HTR-8/SVneo (cell line): ENCODE measurements at places on chromosomes 2 and 18.

DNA sequence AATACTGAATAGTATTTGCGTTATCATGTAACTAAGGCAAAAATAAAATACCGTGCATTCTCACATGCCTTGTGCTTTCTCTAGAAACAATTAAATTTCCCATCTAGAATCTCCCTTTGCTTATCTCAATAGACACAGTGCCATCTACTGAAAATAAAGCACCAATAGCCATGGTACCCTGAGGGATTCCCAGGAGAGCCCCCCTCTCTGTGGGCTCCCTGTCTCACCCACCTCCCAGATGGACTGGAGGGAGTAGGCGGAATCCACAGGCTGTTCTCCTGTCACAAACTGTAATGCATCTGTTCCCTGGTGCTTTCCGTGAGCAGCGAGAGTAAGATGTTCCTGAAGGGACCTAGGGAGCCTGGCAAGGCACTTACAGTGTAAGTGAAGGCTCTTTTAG, 112.4 kb upstream of the UPP2 start:
- no peak for DNase-seq

GRCh38 chr18:36269157-36269556, 28.4 kb upstream of the FHOD3 start:
- DNase-seq = no peak

DNA sequence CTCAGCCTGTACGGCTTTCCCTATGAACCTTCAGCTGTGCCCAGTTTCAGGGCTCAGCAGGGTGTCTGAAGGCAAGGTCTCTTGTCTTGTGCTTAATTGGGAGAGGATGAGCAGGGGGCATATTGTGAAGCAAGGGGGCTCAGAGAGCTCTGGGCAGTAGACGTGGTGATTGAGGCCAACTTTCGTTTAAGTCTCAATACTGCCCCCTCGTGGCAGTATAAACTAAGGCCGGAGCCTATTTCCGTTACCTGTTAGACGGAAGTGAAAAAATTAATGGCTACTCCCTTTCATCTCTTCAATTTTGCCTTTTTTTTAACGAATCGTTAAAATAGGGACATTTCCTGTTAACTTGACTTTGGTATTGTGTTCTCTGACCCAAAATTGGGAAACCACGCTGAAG, 193.4 kb downstream of the TDRD15 start:
- DNase-seq = peak; percentile 10

DNA sequence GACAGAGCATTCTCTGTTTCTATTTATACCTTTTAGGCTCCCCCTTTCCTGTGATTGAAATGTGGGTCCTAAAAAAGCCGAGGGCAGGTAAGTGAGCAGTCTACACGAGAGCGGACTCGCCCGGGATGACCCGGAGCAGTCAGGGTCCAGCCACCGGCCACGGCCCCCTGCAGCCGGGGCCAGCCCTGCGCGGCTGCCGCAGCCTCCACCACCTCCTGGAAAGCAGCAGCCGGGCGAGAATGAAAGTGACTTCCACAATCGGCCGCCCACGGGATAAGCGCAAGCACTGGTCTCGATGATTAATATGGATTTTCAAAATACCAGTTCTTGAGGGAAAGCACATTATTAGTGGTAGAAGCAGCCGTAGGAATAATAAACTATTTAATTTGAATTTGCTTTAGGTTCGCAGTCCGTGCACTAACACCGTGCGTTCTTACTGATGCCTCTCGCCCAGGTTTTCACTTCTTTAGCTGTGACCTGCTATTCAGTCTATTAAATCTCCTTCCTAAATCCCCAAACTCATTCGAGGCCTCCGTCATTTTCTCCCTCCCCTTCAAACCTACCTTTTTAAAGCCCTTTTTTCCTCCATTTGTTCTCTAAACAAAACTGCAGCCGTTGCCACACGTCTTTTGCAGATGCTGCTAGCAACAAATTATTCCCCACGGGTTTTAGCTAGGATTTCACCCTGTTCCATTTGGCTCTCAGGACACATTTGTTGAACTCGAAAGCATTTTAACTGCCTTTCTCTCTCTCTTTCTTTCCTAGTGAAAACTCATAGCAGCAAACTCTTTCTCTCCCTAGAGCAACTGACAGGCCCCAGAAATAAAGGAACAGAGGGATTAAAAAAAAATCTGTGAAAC, 1015.1 kb upstream of the PIK3C3 start:
- DNase-seq = no peak

DNA sequence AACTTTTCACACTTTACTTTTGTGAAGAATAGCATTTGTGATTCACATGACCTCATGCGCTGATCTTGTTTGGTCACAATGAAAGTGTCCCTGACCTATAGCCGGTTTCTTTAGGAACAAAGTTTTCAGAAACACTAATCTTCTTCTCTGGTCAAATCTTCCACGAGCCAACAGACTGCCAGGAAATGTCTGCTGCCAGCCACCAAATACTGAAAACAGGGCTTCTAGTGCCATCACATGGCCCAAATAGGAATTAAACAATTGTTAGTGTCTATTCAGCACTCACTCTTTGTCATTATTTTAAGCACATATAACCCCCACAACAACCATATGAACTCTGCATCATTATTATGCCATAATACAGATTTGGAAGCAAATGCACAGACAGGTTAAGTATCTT, 286.5 kb upstream of the SYT4 start:
- peak; percentile 0 for DNase-seq

GRCh38 chr2:126655500-126656430, at the start of gene GYPC:
TSS of gene GYPC (plus strand) at chr2:126656158. CDS start at chr2:126656264, 106 bp downstream.
- peak; percentile 25 for DNase-seq

DNA sequence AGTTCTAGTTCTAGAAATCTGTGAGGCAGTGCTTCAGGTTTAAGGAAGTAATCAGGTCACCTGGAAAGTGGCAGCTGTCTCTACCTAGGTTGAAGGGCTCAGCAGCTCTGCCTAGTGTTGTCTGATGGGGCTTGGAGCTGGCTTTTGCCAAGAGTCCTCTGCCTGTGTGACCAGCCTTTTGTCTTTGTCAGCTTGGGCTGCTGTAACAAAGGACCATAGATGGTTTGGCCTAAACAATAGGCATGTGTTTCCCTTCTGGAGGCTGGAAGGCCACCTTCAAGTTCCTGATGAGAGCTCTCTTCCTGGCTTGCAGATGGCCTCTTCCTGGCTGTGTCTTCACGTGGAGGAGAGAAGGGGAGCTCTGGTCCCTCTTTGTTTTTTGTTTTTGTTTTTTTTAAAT, 13.3 kb downstream of the UBE2F start:
- no peak for DNase-seq

DNA sequence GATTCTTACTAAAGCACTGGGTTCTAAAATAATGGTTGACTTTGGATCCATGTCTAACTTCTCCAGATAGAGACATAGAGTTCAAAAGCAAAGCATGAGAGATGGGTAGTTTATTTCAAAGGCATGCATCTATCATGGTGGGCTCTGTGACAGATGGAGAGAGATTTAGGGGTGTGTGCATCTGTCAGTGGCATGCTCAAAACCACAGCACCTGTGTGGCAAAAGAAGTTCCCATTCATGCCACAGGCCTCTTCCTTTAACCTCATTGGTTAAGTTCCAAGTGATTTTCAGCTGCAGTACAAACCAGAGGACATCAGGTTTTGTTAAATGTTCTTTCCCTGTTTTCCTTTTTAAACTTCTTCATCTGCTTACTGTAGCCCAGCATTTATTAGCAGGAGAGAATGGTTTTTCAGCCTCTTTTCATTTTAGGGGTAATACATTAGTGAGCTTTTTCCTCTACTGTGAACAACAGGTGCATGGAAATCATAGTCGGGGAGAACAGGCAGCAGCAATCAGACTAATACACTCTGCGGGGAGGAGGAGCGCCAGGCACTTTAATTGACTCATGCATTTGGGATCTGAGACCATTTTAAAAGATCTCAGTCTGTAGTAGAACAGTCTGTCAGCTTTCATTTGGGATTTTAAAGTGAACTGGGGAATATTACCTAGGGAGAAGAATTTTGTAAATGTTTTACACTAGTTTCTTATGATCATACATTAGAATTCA, 52.4 kb upstream of the UPP2 start:
- DNase-seq = no peak

GRCh38 chr2:203849010-203849409, 18.6 kb upstream of the CTLA4 start:
- DNase-seq = no peak

GRCh38 chr2:69168144-69168813, 155.3 kb downstream of the ANTXR1 start:
- no peak for DNase-seq

GRCh38 chr2:205998583-205998982, 87.4 kb downstream of the INO80D start:
- DNase-seq = no peak

DNA sequence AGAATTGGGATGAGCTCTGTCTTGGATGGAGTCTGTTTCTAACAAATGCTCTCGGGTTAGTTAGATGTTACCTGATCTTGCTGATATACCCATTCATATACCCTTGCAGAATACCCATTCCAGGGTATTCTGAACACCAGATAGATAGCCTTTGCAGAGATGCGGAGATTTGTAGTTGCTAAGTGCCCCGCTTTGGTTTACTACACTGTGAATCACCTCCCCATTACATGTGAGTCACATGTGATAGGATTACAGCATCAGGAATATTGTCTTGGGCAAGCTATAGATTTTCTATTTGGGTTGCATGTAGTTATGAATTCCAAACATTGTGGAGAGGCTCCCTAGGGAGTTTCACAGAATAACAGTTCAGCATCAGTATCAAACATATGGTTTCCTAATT, 3.8 kb downstream of the VSNL1 start:
- DNase-seq = no peak

- peak; percentile 5 for DNase-seq
Observed at GRCh38 chr2:17309741-17310339, 208.4 kb downstream of the RAD51AP2 start.

- DNase-seq = no peak
Observed at GRCh38 chr18:77220726-77221125, 28.9 kb upstream of the GALR1 start.

DNA sequence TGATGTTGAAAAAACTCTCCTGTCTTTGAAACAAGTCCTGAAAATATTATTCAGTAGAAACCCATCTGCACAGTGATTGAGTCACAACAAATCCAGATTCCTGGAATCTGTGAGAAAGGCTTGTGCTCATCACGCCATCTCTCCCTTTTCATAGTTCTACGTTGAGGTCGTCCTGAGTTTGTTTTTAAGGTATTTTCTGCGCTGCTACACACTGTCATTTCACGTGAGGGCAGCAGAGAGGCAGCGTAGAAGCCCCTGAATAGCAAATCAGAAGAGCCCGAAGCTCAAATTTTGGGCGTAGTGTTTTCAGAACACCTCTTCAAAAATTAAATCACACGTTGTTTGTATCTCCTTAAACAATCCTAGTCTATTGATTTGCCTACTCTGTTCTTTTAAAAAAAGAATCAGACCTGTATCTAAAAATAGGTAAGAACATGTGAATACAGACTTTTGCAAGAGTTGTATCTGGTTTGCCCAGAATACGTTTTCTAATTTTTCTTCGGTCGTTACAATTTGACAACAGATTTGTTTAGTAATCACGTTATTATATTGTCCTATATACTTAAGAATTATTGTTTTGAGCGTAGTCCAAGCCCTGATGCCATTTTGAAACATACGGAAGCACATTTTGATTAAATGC, 61.6 kb upstream of the SLC38A11 start:
- peak; percentile 42 for DNase-seq
